Stimulated activated CD4-positive, alpha-beta T cell treated with anti-CD3 and anti-CD28 coated beads, Interleukin-2, amount 100 ng/mL, for 4 hours (primary cell): ENCODE measurements at places on chromosomes 4 and X.
A peak's percentile ranks its signal among the peaks of the same experiment; 100 is the strongest.

DNA sequence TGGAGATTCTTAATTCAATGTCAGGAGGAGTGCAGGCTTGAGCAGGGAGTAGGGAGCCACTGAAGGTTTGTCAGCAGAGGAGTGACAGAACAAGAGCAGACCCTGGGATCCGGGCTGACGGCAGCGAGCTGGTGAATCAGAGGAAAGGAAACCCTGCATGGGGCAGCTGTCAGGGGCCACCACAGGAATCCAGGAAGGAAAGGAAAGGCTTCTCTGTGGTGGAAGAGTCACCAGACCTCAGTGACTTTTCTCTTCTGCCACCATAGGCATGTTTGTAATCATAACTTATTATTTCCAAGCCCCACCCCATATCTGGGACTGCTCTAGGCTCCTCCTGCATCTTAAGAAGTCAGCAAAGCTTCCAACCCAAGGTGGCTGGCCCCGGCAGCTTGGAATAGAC lies 150.9 kb downstream of the BCOR start:
- DNase-seq = no peak

- DNase-seq = peak; percentile 68
Observed at GRCh38 chr4:1746265-1746691, 25.0 kb downstream of the TACC3 start.

GRCh38 chr4:4519297-4519894 lies 22.5 kb downstream of the STX18 start:
- no peak for DNase-seq

DNA sequence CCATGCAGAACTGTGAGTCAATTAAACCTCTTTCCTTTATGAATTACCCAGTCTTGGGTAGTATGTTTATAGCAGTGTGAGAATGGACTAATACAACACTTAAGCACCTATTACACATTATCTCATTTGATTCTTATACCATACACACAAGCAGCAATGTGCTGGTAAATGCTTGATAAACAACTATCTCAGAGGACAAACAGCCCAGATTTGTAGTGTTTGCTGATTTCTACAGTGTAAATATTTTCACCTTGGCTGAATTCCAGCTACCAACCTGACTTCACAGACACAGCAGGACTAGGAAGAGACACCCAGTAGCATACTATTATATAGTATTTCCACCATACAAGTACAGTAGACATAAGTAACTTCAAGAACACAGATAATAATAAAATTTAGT lies 406.5 kb upstream of the CNKSR2 start:
- no peak for DNase-seq

DNA sequence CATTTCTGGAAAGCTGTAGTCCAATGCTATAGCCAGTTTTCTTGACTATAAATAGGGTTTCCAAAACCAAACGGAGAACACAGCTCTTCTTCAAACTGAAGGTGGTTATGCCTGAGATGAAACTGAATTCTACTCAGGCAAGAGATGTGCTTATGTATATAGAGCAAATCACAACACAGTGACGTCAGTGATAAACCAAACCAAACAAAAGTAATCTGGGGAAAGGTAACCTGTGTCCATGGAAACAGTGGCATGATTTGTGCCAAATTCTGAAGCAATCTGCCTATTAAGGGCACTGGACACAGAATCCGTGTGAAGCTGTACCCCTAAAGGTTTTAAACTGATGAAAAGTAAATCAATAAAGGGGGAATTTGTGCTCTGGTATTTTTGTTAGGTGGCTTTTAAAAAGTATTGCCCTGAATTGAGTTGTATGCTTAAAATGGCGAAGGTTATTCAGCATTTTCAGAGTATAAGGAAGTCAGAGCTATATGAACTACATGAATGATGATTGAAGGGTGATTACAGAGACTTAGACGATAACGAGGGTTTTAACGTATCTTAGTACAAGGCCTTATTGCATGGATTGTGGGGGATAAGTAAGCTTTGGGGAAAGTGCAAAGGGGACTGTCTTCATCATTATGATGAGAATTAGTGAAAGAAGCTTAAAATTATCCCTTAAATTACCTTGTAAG lies 38.6 kb downstream of the NPY5R start:
- DNase-seq = no peak

DNA sequence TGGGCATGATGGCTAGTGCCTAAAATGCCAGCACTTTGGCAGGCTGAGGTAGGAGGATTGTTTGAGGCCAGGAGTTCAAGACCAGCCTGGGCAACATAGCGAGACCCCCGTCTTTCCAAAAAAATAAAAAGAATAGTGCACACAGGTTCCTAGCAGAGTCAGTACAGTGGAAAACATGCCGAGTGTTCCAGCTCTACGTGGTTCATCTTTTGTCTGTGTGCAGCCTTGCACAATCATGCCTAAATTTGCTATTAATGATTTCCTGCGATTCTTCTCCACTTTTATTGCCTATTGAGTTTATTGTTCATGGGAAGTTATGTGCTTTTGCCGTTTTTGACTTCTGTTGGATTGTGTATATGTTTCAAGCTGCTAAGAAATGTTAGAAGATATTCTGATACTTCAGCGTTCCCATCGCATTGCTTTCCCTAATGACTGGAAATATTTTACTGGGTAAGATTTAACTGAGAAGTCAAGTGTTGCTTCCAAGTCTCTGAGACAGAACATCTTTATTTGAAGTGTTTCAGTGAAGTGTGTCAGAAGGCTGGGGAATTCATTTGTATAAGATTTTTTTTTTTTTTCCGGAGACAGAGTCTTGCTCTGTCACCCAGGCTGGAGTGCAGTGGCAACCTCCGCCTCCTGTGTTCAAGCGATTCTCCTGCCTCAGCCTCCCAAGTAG lies 11.3 kb downstream of the DOCK11 start:
- DNase-seq = no peak

GRCh38 chr4:47713129-47713834 lies 124.6 kb downstream of the CORIN start:
- no peak for DNase-seq

DNA sequence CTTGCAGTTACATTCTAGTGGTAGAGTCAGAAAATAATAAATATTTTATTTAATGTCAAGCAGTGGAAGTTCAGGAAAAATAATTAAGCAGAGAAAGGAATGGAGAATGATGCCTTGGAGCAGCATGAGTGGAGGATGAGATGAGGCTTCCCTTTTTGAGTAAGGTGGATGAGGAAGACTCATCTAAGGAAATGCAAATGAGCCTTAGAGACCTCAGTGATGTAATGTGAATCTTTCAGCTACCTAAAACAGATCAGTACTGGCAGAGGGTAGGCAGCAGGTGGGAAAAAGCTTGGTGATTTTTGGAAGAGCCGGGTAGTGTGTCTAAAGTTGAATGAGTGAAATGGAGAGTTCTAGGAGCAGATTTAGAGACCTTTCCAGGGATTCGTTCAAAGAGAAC lies 118.2 kb downstream of the GRID2 start:
- DNase-seq = no peak

GRCh38 chr4:177473991-177474390 lies 31.8 kb upstream of the AGA start:
- no peak for DNase-seq

DNA sequence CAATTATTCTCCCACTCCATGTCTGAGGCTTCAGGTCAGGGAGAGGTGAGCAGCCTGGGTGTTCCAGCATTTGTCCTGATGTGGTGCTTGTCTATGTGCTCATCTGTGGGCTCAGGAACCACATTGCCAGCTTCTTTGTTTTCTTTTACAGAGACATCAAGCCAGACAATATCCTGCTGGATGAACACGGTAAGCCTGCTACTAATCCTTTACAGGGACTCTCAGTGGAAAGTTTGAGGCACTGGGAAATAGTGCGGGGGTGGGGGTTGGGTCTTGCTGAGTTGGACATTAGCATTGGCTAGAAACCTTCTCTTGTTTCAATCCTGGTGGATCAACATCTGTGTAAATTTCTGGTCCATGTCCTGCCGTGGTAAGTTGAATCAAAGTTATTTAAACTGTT lies 310.3 kb downstream of the EVC2 start:
- DNase-seq = no peak

- no peak for DNase-seq
Observed at GRCh38 chr4:123824524-123824923, 427.9 kb downstream of the SPRY1 start.

DNA sequence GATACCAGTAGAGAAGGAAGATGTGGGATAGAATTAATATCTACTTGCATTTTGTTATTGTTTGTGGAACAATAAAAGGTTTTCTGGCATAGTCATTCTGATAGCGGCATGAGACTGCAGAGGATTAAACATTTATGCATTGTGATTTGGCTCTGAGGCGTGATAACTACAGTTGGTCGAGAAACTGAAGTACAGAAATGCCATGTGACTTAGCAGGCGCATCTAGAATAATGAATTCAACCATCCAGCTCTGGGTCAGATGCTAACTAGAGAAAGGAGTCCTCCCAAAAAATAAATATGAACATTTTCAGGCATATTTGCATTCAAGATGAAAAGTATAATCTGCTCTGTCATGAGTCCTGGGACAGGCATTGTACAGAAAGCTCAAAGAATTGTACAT lies 62.8 kb downstream of the CCSER1 start:
- no peak for DNase-seq

GRCh38 chrX:53458082-53458481 lies 23.9 kb upstream of the HSD17B10 start:
- no peak for DNase-seq

DNA sequence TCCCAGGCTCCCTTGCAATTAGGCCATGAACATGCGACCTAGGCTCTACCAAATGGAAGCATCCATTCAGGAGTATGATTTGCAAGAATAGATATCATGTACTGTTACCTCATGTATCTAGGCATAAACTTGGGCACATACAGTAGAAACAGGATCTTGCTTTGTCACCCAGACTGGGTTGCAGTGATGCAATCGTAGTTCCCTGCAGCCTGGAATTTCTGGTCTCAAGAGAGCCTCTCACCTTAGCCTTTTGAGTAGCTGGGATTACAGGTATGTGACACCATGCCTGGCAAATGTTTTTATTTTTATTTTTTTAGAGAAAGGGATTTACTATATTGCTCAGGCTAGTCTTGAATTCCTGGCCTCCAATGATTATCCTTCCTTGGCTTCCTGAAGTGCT lies 994.2 kb downstream of the ADGRL3 start:
- DNase-seq = no peak

DNA sequence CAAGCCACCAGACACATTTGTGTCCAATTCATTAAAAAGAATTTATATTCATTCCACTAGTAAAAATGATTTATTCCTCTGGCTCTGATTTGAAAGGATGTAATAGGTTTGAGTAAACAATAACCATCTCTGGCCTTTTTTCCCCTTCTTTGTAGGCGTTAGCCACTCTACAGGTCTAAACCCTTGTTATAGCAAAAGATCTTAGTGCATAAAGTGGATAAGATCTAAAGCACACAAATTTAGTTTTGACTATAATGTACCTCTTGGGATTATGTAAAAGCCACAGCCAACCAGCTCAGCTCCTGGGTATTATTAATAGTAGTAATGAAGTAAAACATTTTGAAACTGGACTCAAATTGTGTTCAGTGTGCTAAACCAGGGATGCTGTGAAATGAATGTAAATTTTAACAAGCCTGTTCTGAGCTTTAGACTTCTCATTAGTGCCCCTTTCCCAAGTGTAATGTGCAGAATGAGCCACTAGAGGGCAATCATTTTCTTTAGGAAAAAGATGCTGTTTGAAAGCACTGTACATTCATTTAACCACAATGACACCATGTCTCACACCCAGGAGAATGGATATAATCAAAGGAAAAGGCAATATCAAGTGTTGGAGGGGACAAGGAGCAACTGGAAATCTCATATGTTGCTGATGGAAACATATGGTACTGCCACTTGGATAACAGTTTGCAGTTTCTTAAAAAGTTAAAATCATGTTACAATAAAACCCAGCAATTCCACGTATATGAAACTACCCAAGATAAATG lies 69.7 kb downstream of the KLHL8 start:
- DNase-seq = peak; percentile 55

GRCh38 chr4:188811121-188811520 lies 671.9 kb downstream of the TRIML1 start:
- no peak for DNase-seq
